ENCODE measurements at places on chromosomes 4 and X. TPM values are rescaled to one million over a fixed set of nuclear protein-coding genes. Genes with fewer than 3 reads are reported as not detected.

DNA sequence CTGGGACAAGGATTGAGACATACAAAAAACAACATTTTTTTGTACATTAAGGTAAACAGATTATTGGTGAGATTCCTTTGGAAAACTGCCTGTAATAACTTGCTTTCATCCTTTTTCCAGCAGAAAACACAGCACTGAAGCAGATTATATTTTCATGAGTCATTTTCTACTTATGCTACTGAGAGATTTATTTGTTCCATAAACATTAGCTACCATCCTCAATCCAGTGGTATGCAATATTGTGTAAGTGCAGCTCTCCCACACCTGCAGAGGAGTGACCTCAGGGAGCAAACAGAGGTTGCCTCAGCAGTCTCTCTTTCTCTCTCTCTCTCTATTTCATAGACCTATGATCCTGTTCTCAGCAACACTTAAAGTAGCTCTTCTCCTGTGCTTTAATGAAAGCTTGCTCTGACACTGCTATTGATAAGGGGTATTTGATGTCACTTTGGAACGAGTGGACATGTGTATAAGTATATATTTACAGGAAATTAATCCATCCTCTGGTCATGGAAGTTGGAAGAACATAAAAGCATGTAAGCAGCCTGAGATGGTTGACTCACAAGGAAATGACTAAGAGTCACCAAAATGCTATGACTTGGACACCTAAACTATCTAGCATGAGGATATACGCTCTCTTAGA lies 163.7 kb upstream of the SPANXC start:
- no peaks in the 10 kb centered on the region for H3K36me3 ChIP-seq
- H3K27me3 ChIP-seq, result no peaks in the 10 kb centered on the region
- peak overlapping the region; percentile 87 for H3K27ac ChIP-seq
- peaks cover 60% of the 10 kb centered on the region for H3K4me1 ChIP-seq
- DNase-seq, result peak; percentile 76

- peaks cover 5% of the 10 kb centered on the region for H3K27me3 ChIP-seq
- no peaks in the 10 kb centered on the region for H3K36me3 ChIP-seq
- H3K27ac ChIP-seq, result no peak overlapping the region
- no peak for DNase-seq
- H3K4me1 ChIP-seq, result peaks cover 7% of the 10 kb centered on the region
- no peak overlapping the region for H3K4me3 ChIP-seq
Measured at GRCh38 chr4:138633580-138633904, 382.0 kb upstream of the NOCT start.

DNA sequence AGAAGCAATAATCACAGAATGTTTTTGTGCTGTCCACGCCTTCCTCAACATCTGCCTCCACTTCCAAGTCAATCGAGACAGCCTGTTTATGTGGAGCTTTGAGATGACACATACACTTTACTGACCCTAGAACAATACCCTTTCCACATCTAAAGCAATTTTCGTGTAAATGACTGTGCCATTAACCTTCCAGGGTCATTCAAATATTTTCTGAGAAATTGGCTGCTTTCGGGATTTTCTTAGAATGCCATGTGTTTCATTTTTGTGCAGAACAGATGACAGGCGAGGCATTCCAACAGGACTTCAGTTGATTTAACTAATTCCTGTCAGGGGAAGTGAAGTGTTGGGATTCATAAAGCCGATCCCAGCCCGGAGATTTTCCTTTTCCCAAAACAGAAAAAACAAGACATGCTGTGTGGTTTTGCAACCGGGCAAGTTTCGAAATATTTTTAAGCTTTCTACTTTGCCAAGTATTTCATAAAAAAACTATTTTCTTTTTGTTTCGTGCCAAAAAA lies 73.9 kb downstream of the SORBS2 start:
- H3K4me3 ChIP-seq, result peak overlapping the region; percentile 66
- peak; percentile 49 for DNase-seq

GRCh38 chr4:176875446-176875930 lies 82.8 kb upstream of the VEGFC start:
- no peak for DNase-seq
- H3K27me3 ChIP-seq, result no peaks in the 10 kb centered on the region
- peaks cover 51% of the 10 kb centered on the region for H3K4me1 ChIP-seq
- peaks cover 34% of the 10 kb centered on the region for H3K36me3 ChIP-seq
- H3K27ac ChIP-seq, result no peak overlapping the region
- no peak overlapping the region for H3K4me3 ChIP-seq

- no peaks in the 10 kb centered on the region for H3K27me3 ChIP-seq
- peaks cover 31% of the 10 kb centered on the region for H3K4me1 ChIP-seq
- no peak overlapping the region for H3K4me3 ChIP-seq
- peak; percentile 20 for DNase-seq
Measured at GRCh38 chrX:101206471-101206870, 13.1 kb upstream of the DRP2 start.

The EVC gene
- 38.7 TPM for total RNA-seq

DNA sequence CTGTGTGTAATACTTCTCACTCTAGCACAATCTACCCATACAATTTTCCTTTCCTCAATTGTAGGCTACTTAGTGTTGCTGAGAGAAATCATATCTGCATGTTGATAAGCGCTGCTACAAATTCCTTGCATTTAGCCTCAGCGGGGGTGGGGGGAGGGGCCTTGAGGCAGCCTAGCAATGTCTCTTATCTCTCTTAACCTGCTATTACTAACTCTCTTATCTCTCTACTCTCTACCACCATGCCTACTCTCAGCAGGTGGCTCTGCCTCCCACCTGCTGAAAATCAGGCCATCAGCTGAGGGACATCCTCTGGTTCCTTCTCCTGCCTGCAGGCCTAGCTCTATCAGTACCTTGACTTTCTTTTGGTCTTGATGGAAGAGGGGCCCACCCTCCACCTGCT lies 98.9 kb downstream of the GPR82 start:
- peaks cover 46% of the 10 kb centered on the region for H3K4me1 ChIP-seq
- H3K4me3 ChIP-seq, result no peak overlapping the region
- H3K27ac ChIP-seq, result peak overlapping the region; percentile 30

The ELOVL6 gene
- total RNA-seq, result 22.6 TPM

GRCh38 chr4:85642356-85643100 lies 167.6 kb downstream of the ARHGAP24 start:
- H3K27me3 ChIP-seq, result peaks cover 2% of the 10 kb centered on the region
- DNase-seq, result no peak
- H3K4me1 ChIP-seq, result no peaks in the 10 kb centered on the region
- no peak overlapping the region for H3K4me3 ChIP-seq

DNA sequence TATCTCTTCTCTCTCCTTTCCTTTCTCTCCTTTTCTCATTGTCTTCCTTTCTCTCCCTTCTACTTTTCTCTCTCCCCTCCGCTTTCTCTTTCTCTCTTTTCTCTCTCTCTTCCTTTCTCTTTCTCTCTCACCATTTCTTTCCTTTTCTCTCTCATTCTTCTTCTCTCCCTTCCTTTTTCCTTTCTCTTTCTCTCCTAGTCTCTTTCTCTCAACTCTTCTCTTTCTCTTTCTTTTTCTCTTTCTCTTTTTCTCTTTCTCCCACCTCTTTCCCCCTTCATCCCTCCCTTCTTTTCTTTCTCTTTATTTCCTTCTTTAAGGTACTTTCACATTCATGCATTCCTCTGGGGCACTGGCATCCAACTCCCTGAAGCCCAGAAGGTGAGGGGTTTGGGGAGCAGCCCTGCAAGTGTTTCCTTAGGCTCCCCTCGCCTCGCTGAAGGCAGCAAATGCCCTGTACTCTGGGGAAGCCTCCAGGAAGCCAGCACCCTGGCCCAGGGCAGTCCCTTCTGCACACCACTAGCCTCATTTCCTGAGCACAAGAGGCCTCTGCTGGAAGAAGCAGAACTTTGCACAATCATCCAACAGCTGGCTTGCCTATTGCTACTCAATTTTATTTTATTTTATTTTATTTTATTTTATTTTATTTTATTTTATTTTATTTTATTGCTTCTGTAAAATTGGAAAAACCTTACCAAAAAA lies 124.2 kb downstream of the NFKB1 start:
- H3K27me3 ChIP-seq, result no peaks in the 10 kb centered on the region
- peaks cover 86% of the 10 kb centered on the region for H3K4me1 ChIP-seq
- H3K4me3 ChIP-seq, result no peak overlapping the region
- peak overlapping the region; percentile 62 for H3K27ac ChIP-seq

DNA sequence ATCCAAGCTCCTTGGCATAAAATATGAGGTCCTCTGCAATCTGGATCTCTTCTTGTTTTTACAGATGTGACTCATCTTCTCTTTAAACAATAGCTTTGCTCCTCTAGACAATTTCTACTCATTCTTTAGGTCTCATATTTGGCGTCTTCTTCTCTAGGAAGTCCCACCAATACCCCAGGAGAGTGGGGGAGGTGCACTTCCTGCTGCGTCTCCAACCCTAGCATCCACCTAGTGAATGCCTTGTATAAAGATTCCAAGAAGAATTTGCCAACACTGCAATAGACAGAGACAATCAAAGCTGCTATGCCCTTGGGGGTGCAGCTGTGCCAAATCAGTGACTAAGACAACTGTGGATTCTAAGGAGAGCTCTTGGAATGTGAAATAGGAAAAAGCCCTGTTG lies 45.7 kb upstream of the SLC10A7 start:
- no peak overlapping the region for H3K4me3 ChIP-seq
- H3K4me1 ChIP-seq, result peaks cover 15% of the 10 kb centered on the region
- H3K36me3 ChIP-seq, result no peaks in the 10 kb centered on the region
- peaks cover 2% of the 10 kb centered on the region for H3K27me3 ChIP-seq
- no peak overlapping the region for H3K27ac ChIP-seq

DNA sequence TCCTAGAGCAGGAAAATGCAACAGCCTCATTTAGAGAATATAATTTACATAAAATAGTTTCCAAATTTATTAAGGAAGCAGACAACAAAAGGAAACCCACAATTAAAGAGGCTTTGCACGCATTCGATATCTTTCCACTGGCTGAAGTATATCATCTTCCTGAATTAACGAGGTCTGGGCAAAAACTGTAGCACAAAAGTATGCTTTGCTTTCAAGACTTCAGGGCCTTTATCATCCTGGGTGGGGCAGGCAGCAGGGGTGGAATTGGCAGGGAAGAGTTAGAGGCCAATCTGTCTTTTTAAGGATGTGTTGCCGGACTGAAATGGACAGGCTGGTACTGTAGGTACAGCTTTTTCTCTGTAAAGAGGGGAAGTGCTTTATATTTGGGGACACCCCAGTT lies 17.0 kb upstream of the STX18 start:
- peaks cover 10% of the 10 kb centered on the region for H3K27me3 ChIP-seq
- H3K36me3 ChIP-seq, result 0 out of 2 replicates have a peak, but pooled peaks cover 7% of the 10 kb centered on the region
- H3K4me3 ChIP-seq, result no peak overlapping the region

DNA sequence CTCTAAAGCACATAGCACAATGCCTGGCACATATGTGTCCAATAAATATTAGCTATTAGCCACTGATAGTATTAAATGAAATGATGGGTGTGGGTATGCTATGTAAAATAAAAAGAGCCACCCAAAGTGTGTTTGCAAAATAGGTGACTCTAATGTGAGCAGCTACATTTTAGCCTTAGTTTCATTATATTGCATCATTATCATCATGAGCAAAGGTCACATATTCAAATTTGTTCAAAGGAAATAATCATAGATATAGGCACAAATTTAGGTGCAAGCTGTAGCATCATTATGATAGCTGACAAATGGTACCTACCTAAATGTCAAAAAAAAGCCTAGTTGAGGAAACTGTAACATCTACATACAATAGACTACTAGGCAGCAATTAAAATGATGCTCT lies 373.9 kb upstream of the FGF13 start:
- H3K27me3 ChIP-seq, result no peaks in the 10 kb centered on the region
- no peaks in the 10 kb centered on the region for H3K36me3 ChIP-seq
- no peak overlapping the region for H3K4me3 ChIP-seq
- no peak for DNase-seq
- no peaks in the 10 kb centered on the region for H3K4me1 ChIP-seq

DNA sequence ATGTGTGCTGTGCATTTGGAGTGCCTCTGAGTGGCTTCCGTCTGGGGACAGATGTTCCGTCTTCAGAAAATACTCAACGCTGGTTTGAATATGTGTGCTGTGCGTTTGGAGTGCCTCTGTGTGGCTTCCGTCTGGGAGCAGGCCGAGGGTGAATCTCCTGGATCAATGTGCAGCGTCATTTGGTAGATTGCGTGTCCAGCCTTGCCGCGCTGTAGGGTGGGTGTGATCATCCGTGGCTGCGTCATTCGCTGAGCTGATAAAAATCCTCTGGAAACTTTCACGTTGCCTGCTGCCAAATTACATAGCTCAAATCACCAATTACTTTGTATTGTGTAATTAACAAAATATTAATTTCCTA lies 12.1 kb downstream of the UVSSA start:
- H3K27me3 ChIP-seq, result peaks cover 2% of the 10 kb centered on the region
- DNase-seq, result no peak
- peaks cover 10% of the 10 kb centered on the region for H3K4me1 ChIP-seq
- H3K27ac ChIP-seq, result no peak overlapping the region
- peaks cover 4% of the 10 kb centered on the region for H3K36me3 ChIP-seq
- no peak overlapping the region for H3K4me3 ChIP-seq

The PCYT1B gene
- total RNA-seq, result not detected

DNA sequence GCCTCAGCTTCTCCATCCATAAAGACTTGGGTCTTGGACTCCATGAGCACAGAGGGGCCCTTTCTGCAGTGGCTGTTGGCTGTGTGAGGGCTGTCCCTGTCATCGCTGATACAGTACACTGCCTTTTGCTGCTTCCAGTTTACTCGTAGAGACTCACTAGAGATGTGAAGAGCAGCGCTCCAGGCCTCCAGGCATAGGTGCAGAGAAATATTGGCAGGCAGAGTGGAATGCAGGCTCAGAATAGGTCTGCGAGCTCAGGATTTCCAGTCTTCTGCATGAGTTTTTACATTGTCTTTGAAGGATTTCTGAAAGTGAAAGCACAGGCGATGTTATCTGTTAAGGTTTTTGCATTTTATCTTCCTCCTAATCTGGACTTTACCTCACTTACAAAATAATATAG lies 97.4 kb downstream of the AASDH start:
- H3K4me3 ChIP-seq, result peak overlapping the region; percentile 69
- no peak for DNase-seq
- peaks cover 9% of the 10 kb centered on the region for H3K27me3 ChIP-seq

The CHM gene
- total RNA-seq, result 18.4 TPM

DNA sequence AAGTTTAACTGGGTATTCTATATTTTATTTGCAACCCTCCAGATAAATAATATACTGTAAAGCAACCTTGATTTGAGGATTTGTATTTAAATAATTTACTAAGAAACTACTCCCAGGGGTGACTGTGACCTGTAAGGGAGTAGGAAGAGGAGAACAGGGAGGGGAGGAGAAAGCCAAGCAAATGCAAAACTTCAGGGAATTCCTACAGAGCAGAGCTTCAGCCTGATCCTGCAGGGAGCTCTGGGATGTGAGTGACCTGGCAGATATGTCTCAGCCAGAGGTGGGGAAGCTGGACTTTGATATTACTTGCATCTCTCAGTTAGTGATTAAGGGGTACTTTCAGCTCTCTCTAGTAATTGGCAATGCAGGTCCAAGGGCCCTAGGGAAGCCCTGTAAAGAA lies 302.0 kb downstream of the FRMPD4 start:
- H3K27me3 ChIP-seq, result peaks cover 1% of the 10 kb centered on the region
- H3K27ac ChIP-seq, result no peak overlapping the region
- H3K4me3 ChIP-seq, result no peak overlapping the region
- peaks cover 37% of the 10 kb centered on the region for H3K4me1 ChIP-seq

- H3K27me3 ChIP-seq, result no peaks in the 10 kb centered on the region
- peaks cover 5% of the 10 kb centered on the region for H3K36me3 ChIP-seq
- H3K4me1 ChIP-seq, result peaks cover 68% of the 10 kb centered on the region
- peak overlapping the region; percentile 34 for H3K27ac ChIP-seq
- DNase-seq, result no peak
Measured at GRCh38 chrX:21959362-21960051, 19.0 kb downstream of the SMS start.

Data from HFFc6 (cell line).